ENCODE measurements at places on chromosomes 3 and 15.

DNA sequence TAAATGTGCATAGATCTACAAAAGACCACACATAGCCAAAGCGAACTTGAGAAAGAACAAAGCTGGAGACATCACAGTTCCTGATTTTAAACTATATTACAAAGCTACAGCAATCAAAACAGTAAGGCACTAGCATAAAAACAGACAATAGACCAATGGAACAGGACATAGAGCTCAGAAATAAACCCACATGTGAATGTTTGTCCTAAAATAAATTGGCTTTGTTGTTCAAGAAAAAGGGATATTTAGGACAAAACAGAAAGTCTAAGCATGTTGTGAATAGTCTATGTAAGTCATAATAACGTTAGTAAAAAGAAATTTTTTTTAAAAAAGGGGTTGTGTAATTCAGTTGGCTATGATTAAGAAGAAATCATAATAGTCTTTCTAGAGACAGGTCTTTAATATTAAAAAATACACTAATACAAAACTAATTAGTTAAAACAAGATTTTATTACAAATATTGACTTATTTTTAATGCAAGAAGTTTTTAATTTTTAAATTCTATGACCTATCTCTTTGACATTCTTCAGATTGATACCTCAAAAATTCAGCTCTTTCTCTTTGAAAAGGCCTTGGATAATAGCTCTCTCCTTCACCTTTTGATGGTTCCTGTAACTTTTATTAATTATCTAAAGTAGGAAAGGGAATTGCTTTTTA, 11.6 kb downstream of the TMEM212 start:
- DNase-seq = no peak

- no peak for DNase-seq
Measured at GRCh38 chr15:41940441-41940857, 31.9 kb downstream of the EHD4 start.

GRCh38 chr3:143241481-143241951, 121.9 kb downstream of the CHST2 start:
- DNase-seq = no peak

- DNase-seq = no peak
Measured at GRCh38 chr3:150346981-150347863, 60.9 kb upstream of the TSC22D2 start.

DNA sequence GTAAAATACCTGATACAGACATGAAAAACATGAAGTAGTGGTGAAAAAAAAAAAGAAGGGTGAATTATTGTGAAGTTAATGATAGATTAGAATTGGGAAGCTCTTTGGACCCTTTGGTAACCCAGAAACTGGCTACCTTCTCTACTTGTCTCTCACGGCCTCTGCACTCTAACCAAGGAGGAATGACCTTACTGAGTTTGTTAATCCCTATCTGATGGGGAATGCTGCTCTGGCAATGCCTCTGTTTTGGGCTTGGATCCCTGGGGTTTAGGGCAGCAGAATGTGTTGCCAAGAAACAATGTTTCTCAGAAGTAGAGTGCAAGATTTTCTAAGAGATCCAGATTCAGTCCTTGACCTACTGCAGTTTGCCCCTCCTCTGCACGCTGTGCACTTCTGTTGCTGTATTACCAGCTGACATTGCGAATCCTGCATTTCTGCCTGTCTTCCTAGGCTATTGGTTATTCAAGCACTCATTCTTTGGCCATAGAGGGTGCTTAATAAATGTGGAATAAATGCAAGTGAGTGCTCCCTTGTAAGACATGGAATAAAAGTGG, 49.2 kb upstream of the MAP3K13 start:
- no peak for DNase-seq

- no peak for DNase-seq
Measured at GRCh38 chr15:59116141-59116540, 11.2 kb downstream of the CCNB2 start.

DNA sequence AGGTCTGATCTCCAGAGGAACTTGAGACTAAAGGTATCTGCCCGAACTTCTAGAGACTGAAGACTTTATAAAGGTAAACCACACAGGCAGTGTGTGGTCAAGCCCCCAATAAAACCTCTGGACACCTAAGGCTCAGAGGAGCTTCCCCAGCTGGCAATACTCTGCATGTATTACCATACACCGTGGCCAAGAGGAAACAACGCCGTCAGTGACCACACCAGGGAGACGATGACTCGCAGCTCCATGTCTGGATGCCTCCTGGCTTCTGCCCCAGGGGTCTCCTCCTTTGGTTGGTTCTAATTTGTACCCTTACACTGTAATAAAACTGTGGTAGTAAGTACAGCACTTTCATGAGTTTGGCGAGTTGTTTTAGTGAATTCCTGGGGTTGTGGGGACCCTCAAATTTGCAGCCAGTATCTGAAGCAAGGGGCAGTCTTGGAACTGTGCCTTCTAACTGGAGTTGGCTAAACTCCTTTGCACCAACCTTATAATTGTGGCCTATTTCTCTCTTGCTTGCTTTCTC, 32.1 kb upstream of the BCL2L10 start:
- no peak for DNase-seq

- no peak for DNase-seq
Measured at GRCh38 chr3:161171113-161171512, 50.0 kb upstream of the NMD3 start.

GRCh38 chr15:63157891-63158431, 684 bp upstream of the RPS27L start:
- no peak for DNase-seq

GRCh38 chr15:101651554-101652097, 555 bp downstream of the TM2D3 start:
- DNase-seq = peak; percentile 62

DNA sequence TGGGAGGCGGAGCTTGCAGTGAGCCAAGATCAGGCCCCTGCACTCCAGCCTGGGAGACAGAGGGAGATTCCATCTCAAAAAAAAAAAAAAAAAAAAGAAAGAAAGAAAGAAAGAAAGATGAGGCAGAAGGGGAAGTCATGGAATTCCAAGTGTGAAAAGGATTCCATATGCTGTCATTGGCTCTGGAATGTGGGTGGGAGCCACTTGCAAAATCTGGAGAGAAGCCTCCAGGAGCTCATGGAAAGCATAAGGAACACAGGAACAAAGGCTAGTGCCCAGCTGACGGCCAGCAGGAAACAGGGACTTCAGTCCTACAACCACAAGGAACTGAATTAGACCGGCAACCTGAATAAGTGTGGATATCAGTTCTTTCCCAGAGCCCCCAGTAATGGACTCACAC, 12.5 kb upstream of the TRAK1 start:
- no peak for DNase-seq

GRCh38 chr3:28173836-28174235, 67.6 kb upstream of the CMC1 start:
- no peak for DNase-seq

DNA sequence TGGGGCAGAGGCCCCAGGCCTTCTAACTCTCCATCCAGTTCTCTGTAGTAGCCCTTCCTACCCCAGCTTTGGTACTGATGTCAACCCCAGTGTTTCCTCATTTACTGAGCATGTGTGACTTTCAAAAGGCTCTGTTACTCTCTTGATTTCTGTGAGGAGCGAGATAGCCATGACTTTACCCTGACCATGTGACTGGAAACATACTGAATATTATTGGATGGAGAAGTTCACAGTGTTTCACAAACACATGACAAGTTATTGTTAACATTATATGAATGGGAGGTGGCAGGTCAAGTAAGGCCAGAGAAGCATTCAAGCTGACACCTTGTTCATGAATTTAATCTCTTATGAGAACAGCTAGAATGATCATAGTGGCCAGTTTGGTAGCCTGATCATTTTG, 53.7 kb downstream of the MAGI1 start:
- DNase-seq = no peak

GRCh38 chr3:62378311-62378789, 5.0 kb upstream of the FEZF2 start:
- DNase-seq = no peak

DNA sequence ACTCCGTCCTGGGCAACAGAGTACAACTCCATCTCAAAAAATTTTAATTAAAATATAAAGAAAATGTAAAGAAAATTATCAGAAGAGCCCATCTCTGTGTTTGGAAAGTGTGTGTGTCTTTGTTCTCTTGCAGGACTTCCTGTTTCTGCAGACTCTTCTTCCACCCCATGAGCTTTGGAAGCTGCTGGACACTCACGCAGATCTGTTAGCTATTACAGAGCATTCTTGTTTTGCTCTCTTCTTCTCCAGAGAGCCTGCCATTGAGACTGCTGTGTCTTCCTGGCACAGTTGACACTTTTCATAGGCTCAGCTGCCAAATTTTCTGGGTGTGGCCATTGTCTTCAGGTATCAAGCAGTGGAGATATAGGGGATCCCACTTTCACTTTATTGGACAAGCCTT, 6.0 kb upstream of the CCR8 start:
- no peak for DNase-seq

DNA sequence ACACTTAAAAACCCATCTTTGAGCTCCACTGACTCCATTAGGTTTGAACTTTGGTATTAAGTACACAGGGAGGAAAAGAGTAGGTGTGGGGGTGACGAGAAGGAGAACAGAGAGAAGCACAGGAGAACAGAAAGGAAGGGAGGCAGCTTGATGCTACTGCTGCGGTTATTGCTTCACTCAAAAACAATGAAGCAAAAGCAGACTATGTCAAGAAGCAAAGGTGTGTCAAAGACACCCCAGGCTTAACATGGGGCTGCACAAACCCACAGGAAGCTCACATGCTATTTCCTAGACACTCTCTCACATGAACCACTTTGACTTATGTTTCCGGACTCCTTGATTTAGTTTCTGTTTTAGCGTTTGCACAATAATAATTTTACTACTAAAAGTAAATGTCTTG, 961.0 kb upstream of the CFAP20DC start:
- DNase-seq = no peak

GRCh38 chr3:129618901-129619671, 12.6 kb upstream of the PLXND1 start:
- no peak for DNase-seq

DNA sequence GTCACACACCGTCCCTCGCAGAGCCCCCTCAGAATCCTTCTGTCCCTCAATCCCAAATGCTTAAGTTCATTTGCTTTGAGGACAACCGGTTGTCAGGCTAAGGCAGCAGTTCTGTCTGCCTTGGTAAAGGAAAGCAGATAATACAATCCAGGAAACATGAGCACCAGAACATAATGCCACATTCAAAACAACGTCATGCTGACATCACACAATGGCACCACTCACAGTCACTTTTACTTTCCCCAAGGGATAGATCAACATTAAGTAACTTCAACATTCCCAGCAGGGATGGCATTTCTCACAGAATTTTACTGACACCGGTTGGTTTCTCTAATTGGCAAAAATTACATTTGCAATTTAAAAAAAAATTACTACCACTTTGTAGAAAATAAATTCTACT, 74.6 kb upstream of the PSMD6 start:
- no peak for DNase-seq

GRCh38 chr15:36251450-36251849, 328.0 kb upstream of the CDIN1 start:
- no peak for DNase-seq

GRCh38 chr3:25214034-25214433, 214.0 kb upstream of the RARB start:
- no peak for DNase-seq

DNA sequence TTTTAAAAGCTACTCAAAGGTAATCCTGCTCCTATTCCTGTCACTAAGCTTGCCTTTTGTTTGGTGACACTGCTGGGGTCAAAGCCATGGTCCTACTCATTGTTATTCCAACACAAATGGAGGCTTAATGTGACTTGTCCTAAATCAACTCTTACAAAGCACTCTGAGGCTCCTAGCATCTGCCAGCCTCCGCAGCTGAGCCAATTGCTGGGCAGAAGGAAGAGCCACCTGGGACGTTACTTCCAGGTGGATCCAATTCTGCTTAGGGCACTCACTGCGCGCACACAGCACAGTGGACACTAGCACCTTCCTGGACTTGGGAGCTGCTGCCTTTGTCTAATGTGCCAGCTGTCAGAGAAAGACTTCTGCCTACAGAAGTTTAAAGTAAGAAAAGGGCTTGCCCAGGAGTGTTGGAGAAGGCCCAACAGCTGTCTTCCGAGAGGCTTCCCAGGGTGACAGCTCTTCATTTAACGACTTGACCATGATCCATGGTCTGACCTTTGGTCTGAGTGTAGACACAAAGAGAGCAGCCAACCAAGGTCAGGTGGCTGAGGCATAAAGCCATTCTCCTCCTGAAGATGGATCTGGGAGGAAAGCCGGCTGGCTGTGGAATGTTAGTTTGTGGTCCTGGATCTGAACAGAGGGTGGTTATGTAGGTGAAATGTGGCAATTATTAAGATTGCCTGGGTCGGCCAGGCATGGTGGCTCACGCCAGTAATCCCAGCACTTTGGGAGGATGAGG, 102.2 kb downstream of the AQP9 start:
- DNase-seq = no peak

DNA sequence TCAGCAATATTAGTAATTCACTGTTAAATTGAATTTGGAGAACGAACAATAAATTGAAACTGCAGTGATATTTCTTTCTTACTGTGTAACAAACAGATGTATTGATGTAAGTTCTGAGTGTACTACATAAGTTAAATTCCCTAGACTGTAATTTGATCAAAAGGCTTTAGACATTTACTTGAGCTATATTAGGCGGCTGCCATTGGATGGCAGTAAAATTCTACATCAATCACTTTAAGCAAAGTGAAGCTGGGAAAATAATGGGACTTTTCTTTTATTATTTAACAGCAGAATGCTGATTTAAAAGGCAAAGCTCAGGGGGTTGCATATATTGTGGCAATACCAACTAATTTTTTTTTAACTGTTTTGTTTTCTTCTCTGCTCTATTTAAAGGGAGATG, 212.6 kb upstream of the PLSCR5 start:
- no peak for DNase-seq

DNA sequence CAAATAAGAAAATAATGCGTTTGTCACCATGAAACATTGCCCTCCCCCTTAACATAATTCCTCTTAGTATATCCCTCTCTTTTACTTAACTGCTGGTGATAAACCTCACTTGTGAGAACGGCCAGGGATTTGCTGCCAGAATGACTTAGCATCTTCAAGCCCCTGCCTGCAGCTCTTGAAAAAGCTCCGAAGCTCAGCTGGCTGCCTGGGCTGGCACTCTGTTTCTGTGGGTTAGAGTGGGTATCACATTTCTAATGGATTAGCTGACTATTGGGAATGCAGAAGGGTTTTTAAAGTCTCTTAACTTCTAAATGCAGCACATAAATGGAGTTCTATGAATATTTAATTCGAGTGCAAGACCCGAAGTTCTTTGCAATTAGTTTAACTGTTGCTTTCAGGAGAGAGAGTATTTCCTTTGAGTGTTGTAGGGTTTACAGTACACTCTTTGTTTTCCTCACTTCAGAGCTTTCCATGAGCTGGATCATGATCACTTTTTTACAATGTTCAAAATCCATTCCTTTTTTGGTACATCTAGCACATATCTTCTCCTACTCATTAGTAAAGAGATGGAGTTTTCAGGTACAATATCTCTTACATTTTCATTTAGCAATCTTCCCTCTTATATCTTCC, 124.7 kb upstream of the RBMS3 start:
- DNase-seq = no peak

All from anterior cingulate cortex (tissue), 58 donors.